SK-N-SH (cell line): ENCODE measurements at places on chromosomes 6 and 20.

GRCh38 chr6:5403609-5404008, 142.3 kb downstream of the FARS2 start:
- DNase-seq, result no peak
- no peak overlapping the region for H3K4me3 ChIP-seq
- peaks cover 6% of the 10 kb centered on the region for H3K36me3 ChIP-seq
- no peaks in the 10 kb centered on the region for H3K27me3 ChIP-seq
- no peak overlapping the region; the same call in 1 of the 2 replicates for H3K27ac ChIP-seq
- H3K4me1 ChIP-seq, result no peaks in the 10 kb centered on the region

DNA sequence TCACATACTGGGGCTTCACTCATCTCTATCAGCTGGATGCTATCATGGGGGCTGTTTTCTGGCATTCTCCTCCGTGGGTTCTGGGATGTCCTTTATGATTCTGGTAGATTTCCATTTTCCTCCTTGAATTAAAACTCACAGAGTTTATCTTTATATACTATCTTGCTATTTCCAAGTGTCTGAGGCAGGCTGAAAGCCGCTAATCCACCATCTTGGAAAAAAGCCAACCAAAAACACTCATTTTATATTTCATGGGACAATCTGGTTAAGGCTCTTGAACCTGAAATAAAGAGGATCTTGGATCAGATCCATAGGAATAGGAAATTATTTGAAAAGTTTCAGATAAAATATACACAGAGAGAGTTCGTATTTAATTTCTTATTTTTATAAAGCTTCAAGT, 86.0 kb downstream of the AFG1L start:
- no peaks in the 10 kb centered on the region for H3K27me3 ChIP-seq
- H3K27ac ChIP-seq, result no peak overlapping the region
- peaks cover 3% of the 10 kb centered on the region; the same call in 1 of the 2 replicates for H3K4me1 ChIP-seq
- no peaks in the 10 kb centered on the region for H3K36me3 ChIP-seq
- DNase-seq, result no peak

GRCh38 chr20:63232235-63233060, 3.3 kb upstream of the BIRC7 start:
- DNase-seq, result no peak
- H3K4me1 ChIP-seq, result no peaks in the 10 kb centered on the region; the same call in 1 of the 2 replicates
- H3K4me3 ChIP-seq, result no peak overlapping the region
- H3K27me3 ChIP-seq, result no peaks in the 10 kb centered on the region
- peak overlapping the region; percentile 45; the same call in 1 of the 2 replicates for H3K27ac ChIP-seq
- no peaks in the 10 kb centered on the region for H3K36me3 ChIP-seq

- H3K27me3 ChIP-seq, result no peaks in the 10 kb centered on the region; the same call in 1 of the 2 replicates
- H3K36me3 ChIP-seq, result no peaks in the 10 kb centered on the region
- H3K4me3 ChIP-seq, result no peak overlapping the region
- no peak for DNase-seq
Measured at GRCh38 chr20:7722564-7722963, 217.7 kb downstream of the HAO1 start.

DNA sequence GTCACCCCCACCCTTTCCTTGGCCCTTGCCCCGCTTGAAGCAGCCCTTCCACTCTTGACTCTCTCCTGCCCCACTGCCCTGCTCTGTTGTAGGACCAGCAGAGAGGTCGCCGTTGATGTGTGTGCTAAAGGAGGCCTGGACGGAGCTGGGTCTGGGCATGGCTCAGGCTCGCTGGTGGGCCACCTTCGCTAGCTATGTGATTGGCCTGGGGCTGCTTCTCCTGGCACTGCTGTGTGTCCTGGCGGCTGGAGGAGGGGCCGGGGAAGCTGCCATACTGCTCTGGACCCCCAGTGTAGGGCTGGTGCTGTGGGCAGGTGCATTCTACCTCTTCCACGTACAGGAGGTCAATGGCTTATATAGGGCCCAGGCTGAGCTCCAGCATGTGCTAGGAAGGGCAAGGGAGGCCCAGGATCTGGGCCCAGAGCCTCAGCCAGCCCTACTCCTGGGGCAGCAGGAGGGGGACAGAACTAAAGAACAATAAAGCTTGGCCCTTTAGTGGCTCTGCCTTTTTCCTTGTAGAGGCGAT, 3.0 kb downstream of the SMPD2 start:
- H3K4me3 ChIP-seq, result no peak overlapping the region
- no peaks in the 10 kb centered on the region for H3K27me3 ChIP-seq
- H3K4me1 ChIP-seq, result no peaks in the 10 kb centered on the region
- no peak overlapping the region for H3K27ac ChIP-seq
- DNase-seq, result no peak
- peaks cover 44% of the 10 kb centered on the region; the same call in 1 of the 2 replicates for H3K36me3 ChIP-seq

- no peak overlapping the region for H3K4me3 ChIP-seq
- DNase-seq, result no peak
- no peak overlapping the region for H3K27ac ChIP-seq
- H3K4me1 ChIP-seq, result peaks cover 10% of the 10 kb centered on the region
Measured at GRCh38 chr6:11429577-11429976, 108.0 kb upstream of the TMEM170B start.

DNA sequence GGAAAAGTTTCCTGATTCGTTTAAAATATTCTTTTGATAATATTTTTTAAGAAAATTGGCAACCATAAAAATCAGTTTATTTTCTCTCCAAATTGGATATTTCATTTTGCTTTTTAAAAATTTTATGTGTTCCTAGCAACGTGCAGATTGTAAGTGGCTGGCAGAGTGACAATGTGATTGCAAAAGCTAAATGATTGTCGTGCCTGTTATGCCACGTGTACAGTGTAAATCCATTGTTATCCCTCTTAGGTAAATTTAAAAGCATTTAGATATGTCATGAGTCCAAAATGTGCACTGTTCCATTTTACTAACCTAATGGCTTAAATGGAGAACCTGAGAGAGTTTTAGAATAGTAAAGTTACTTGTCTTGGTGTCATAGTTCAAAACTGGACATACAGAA, 94.4 kb upstream of the ADGRF4 start:
- H3K27me3 ChIP-seq, result no peaks in the 10 kb centered on the region
- no peaks in the 10 kb centered on the region for H3K4me1 ChIP-seq
- DNase-seq, result no peak
- no peak overlapping the region for H3K4me3 ChIP-seq
- H3K27ac ChIP-seq, result no peak overlapping the region

GRCh38 chr20:21273755-21274386, 29.3 kb upstream of the XRN2 start:
- DNase-seq, result peak; percentile 23
- no peaks in the 10 kb centered on the region for H3K4me1 ChIP-seq
- H3K4me3 ChIP-seq, result no peak overlapping the region
- H3K27ac ChIP-seq, result no peak overlapping the region
- no peaks in the 10 kb centered on the region for H3K36me3 ChIP-seq
- H3K27me3 ChIP-seq, result peaks cover 4% of the 10 kb centered on the region; the same call in 1 of the 2 replicates

- H3K27me3 ChIP-seq, result no peaks in the 10 kb centered on the region
- no peak for DNase-seq
- no peak overlapping the region for H3K27ac ChIP-seq
- H3K4me1 ChIP-seq, result no peaks in the 10 kb centered on the region; the same call in 1 of the 2 replicates
- H3K36me3 ChIP-seq, result no peaks in the 10 kb centered on the region
- H3K4me3 ChIP-seq, result no peak overlapping the region; the same call in 1 of the 2 replicates
Measured at GRCh38 chr6:23547851-23548250, 578.2 kb upstream of the NRSN1 start.

DNA sequence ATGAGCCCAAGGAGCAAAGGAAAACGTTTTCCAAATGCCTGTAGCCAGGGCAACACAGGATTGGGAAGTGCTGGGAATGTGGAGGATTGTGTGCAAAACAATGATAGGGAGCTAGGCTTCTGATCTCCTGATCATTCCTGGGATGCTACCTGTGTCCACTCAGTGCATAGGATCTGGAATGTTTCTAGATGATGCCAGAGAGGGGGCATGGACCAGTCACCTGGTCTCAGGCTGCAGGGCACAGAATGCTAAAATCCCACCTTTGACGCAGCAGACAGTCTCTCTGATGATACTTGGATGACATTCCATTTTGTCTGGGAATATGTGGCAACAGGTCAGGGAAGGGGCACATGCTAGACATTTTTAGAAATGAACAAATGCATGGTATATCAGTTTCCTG, 128.9 kb downstream of the CLIC5 start:
- H3K36me3 ChIP-seq, result no peaks in the 10 kb centered on the region
- no peak for DNase-seq
- no peak overlapping the region for H3K27ac ChIP-seq
- peaks cover 37% of the 10 kb centered on the region; the same call in 1 of the 2 replicates for H3K27me3 ChIP-seq
- H3K4me3 ChIP-seq, result no peak overlapping the region

DNA sequence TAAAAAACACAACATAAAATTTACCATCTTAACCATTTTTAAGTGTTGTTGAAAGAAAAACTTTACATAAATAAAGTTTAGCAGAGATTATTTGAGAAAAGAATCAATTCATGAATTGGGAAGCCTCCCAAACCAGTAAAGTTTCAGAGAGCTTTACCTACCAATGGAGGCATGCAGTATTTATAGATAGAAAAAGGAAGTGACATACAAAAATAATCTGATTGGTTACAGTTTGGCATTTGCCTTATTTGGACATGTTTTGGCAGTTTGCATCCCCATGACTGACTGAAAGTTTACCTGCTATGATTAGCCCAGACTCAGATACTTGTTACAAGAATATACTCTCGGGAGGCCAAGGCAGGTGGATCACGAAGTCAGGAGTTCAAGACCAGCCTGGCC, 3.7 kb upstream of the CMTR1 start:
- peaks cover 13% of the 10 kb centered on the region for H3K4me1 ChIP-seq
- H3K36me3 ChIP-seq, result no peaks in the 10 kb centered on the region
- no peak overlapping the region for H3K4me3 ChIP-seq
- no peak overlapping the region for H3K27ac ChIP-seq
- no peaks in the 10 kb centered on the region; the same call in 1 of the 2 replicates for H3K27me3 ChIP-seq

GRCh38 chr6:13990796-13991195, 66.0 kb downstream of the RNF182 start:
- H3K27me3 ChIP-seq, result no peaks in the 10 kb centered on the region
- H3K4me3 ChIP-seq, result no peak overlapping the region
- no peak for DNase-seq
- H3K36me3 ChIP-seq, result no peaks in the 10 kb centered on the region

- no peaks in the 10 kb centered on the region for H3K36me3 ChIP-seq
- no peak overlapping the region for H3K4me3 ChIP-seq
- peaks cover 4% of the 10 kb centered on the region; the same call in 1 of the 2 replicates for H3K4me1 ChIP-seq
- H3K27ac ChIP-seq, result no peak overlapping the region
- peak; percentile 12 for DNase-seq
- no peaks in the 10 kb centered on the region for H3K27me3 ChIP-seq
Measured at GRCh38 chr6:5302220-5302946, 41.1 kb downstream of the FARS2 start.

DNA sequence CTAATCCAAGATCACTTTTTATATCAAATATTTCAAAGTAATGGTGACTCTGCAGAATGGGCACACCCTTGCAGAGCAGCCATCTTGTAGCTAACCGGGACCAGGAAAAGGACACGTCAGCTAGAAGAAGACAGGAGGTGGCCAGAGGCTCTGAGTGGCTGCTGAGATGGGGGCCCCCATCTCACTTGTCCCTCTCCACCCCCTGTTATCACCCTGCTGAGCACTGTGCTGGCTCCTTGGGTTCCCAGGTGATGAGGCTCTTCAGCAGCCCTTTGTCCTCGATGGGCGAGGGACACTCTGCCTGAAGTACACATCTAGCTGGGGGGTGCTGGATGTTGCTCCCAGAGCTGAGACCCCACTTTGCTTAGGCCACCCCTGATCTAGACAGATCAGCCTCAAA, 126.3 kb downstream of the UST start:
- H3K36me3 ChIP-seq, result no peaks in the 10 kb centered on the region
- DNase-seq, result no peak
- H3K4me3 ChIP-seq, result no peak overlapping the region
- 0 out of 2 replicates have a peak, but pooled peaks cover 4% of the 10 kb centered on the region for H3K4me1 ChIP-seq
- no peaks in the 10 kb centered on the region for H3K27me3 ChIP-seq
- H3K27ac ChIP-seq, result no peak overlapping the region

- no peak overlapping the region for H3K4me3 ChIP-seq
- H3K27me3 ChIP-seq, result no peaks in the 10 kb centered on the region
- no peak for DNase-seq
- no peaks in the 10 kb centered on the region; the same call in 1 of the 2 replicates for H3K4me1 ChIP-seq
Measured at GRCh38 chr6:109475625-109476024, 7.4 kb downstream of the ZBTB24 start.

DNA sequence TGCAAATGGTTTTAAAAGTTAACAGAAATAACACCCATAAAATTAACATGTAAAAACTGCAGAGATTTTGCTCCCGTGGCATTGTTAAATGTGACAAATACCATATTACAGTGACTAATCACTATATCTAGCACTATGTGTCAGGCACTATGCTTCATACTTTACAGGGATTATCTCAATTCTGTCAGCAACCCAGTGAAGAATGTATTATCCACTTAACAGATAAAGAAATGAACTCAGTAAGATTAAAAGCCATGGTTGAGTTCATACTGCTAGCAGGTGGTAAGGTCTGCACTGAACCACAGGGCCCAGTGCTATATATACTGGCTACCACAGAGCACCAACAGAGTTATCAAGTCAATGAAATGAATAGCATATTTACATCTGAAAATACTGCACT, 65.4 kb downstream of the RWDD2A start:
- no peak for DNase-seq
- H3K36me3 ChIP-seq, result no peaks in the 10 kb centered on the region
- no peaks in the 10 kb centered on the region for H3K27me3 ChIP-seq
- 0 out of 2 replicates have a peak, but pooled peaks cover 5% of the 10 kb centered on the region for H3K4me1 ChIP-seq
- no peak overlapping the region for H3K4me3 ChIP-seq
- H3K27ac ChIP-seq, result no peak overlapping the region

GRCh38 chr6:105519954-105520353, 117.1 kb upstream of the PREP start:
- DNase-seq, result no peak
- no peak overlapping the region for H3K4me3 ChIP-seq
- H3K36me3 ChIP-seq, result no peaks in the 10 kb centered on the region
- peak overlapping the region; percentile 33; the same call in 1 of the 2 replicates for H3K27ac ChIP-seq

DNA sequence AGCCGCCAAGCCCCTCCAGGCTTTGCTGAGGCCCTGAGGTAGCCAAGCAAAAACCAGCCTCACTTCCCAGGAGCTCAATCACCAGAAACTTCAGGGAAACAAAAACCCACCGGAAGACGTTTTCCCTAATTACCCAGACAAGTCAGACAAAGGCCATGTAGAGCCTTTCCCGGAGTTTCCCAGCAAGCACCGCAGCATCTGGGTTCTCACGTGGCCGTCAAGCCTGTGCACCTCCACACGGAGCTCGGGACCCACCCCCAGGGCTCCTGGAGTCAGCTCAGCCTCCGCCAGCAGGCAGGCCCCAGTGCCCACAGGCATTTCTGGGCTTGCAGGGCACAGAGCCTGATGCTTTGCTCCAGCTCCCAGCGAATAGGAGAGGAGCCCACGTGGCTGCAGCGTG, 10.1 kb upstream of the MRGBP start:
- no peak overlapping the region; the same call in 1 of the 2 replicates for H3K27ac ChIP-seq
- no peak for DNase-seq
- no peaks in the 10 kb centered on the region for H3K27me3 ChIP-seq
- no peaks in the 10 kb centered on the region for H3K36me3 ChIP-seq

- H3K27ac ChIP-seq, result no peak overlapping the region
- peaks cover 3% of the 10 kb centered on the region; the same call in 1 of the 2 replicates for H3K4me1 ChIP-seq
- no peak for DNase-seq
- no peaks in the 10 kb centered on the region for H3K36me3 ChIP-seq
- H3K27me3 ChIP-seq, result no peaks in the 10 kb centered on the region
Measured at GRCh38 chr6:24799541-24799915, 811 bp upstream of the ARMH2 start.

GRCh38 chr6:32181915-32182529, 2.0 kb downstream of the AGER start:
- H3K27me3 ChIP-seq, result no peaks in the 10 kb centered on the region
- no peak for DNase-seq
- H3K4me3 ChIP-seq, result no peak overlapping the region
- H3K36me3 ChIP-seq, result peaks cover 36% of the 10 kb centered on the region; the same call in 1 of the 2 replicates

- DNase-seq, result no peak
- no peaks in the 10 kb centered on the region for H3K4me1 ChIP-seq
- H3K27me3 ChIP-seq, result no peaks in the 10 kb centered on the region
- peaks cover 20% of the 10 kb centered on the region; the same call in 1 of the 2 replicates for H3K36me3 ChIP-seq
- H3K27ac ChIP-seq, result no peak overlapping the region
Measured at GRCh38 chr6:18467741-18468502, 80.8 kb downstream of the RNF144B start.
